ENCODE measurements at places on chromosomes 2 and 18.

GRCh38 chr2:233565685-233566140 lies 869 bp downstream of the USP40 start:
- no peak for DNase-seq

GRCh38 chr2:27013738-27014137 lies 19.0 kb upstream of the TMEM214 start:
- no peak for DNase-seq

DNA sequence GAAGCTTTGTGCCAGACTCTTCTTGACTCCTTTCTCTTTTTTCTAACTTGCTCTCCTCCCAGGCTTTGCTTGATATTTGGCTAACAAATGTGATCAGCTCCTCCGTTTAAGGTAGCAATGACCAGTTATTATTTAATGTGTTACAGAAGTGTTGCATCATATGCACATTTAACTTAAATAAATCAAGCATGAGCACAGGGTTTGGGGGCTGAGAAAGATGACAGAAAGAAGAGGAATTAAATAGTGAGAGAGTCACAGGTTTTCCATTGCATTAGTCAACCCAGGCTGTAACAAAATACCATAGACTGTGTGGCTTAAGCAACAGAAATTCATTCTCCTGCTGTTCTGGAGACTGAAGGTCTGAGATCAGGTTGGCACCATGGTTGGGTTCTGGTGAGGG lies 343.8 kb downstream of the RPRM start:
- DNase-seq = no peak

DNA sequence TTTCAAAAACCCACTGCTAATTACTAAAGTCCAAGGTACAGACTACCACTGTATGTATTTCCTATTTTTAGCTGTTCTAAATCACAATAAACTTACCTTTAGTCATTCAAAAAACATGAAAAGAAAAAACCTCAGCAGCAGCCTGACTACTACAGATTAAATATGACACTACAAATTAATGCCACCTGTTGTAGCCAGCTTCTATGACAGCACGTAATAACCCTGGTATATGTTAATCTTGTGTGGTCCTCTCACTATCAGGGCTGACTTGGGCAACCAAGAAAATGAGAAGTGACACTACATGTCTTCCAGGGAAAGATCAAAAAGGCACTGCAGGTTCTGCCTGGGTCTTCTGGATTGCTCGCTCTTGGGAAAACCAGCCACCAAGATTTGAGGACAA lies 90.6 kb upstream of the FAM124B start:
- no peak for DNase-seq

DNA sequence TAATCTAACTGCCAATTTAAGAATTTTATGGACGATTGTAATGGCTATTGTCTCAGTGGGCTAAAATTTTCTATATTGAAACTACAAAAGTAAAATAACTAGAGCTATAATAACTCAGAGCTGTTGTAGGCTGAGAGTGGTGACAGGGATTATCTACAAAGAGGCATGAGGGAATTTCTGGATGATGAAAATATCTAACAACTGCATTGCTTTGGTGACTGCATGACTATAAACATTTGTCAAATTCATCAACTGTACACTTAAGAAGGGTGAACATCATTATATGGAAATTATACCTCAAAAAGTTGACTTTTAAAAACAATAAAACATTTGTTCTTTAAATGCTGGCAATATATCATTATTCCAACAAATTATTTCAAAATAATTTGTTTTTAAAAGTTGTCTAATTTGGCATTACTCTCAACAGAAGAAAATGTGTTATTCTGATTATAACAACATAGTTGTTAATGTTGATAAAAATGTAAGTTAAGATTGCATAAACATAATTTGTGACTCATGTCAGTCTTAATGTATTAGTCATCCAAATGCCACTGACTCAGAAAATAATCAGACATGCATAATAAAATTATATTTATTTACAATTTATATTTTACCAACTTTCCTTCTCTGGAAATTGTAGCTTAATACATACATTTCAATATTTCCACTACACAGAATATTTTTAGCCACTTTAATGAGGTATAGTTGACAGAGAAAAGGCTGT lies 865.1 kb upstream of the VRK2 start:
- DNase-seq = no peak

GRCh38 chr2:97646977-97647376 lies 1.1 kb downstream of the COX5B start:
- no peak for DNase-seq

GRCh38 chr18:41690332-41691127 lies 264.5 kb upstream of the PIK3C3 start:
- no peak for DNase-seq

GRCh38 chr2:73961823-73962615 lies 22.7 kb upstream of the TET3 start:
- DNase-seq = no peak

GRCh38 chr18:10723496-10723895 lies 197.7 kb downstream of the NAPG start:
- no peak for DNase-seq

DNA sequence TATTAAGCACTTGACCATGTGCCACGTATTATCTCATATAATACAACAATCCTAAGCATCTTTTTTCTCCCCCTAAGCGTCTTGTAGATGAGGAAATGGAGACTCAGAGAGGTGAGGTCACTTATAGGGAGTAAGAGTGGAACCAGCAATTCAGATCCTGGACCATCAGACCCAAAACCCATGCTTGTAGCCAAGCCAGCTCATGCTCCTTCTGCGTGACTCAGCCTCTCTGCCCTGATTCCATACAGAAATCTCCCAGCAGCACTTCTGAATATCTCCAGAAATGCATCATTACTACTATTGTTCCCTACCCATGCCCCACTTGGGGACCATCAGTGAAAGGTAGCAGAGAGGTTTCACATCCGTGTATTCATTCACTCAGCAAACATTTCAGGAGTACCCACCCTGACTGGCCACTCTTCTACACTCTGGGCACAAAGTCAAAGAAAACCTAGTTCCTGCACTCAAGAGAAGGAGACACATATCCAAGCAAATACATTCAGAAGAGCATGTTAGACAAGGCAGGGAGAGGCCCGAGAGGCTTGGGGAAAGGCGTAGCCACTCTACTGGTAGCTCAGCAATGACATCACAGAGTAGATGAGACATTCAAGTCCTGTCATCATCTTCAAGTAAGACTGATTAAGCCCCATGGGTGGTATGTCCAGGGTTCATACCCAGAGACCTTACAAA lies 141.9 kb downstream of the MTCL1 start:
- DNase-seq = no peak

- no peak for DNase-seq
Measured at GRCh38 chr2:139033300-139033699, 253.1 kb upstream of the NXPH2 start.

DNA sequence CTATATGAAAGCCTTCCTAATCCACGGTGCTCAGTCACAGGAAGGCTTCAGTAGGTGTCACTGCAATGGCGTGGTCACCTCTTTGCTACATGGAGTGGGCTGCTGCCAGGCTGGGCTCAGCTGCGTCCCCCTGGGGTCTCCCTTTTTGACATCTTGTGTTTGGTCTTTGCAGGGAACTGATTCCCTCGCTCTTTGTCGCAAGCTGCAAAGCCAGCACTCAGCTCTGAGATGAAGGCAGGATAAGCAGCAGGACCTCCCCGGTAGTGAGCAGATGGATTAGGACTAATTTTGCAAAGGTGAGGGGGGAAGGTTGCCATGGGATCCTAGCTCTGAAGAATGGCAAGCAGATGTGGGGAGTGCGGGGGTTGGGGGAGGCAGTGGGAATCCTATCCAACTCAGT lies 173.9 kb upstream of the ARL4C start:
- no peak for DNase-seq

DNA sequence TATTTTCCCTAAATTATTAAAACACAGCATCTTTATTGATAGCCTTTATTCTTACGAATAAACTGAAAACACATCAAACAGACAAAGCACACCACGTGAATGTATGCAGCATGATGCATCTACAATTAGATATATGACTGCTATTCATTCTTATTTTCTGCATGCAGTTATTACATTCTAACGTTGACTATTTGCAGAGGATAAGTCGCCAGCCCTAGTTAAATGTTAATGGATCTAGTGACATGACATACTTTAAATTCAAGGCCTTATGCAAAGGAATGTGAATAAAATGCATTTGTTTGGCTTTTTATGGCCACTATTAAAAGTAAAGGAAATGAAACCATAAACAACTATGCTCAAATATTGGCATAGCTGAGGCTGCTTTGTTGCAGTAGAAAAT lies 172.4 kb downstream of the MAP2 start:
- no peak for DNase-seq

GRCh38 chr2:207525296-207525695 lies 4.5 kb upstream of the CREB1 start:
- no peak for DNase-seq

DNA sequence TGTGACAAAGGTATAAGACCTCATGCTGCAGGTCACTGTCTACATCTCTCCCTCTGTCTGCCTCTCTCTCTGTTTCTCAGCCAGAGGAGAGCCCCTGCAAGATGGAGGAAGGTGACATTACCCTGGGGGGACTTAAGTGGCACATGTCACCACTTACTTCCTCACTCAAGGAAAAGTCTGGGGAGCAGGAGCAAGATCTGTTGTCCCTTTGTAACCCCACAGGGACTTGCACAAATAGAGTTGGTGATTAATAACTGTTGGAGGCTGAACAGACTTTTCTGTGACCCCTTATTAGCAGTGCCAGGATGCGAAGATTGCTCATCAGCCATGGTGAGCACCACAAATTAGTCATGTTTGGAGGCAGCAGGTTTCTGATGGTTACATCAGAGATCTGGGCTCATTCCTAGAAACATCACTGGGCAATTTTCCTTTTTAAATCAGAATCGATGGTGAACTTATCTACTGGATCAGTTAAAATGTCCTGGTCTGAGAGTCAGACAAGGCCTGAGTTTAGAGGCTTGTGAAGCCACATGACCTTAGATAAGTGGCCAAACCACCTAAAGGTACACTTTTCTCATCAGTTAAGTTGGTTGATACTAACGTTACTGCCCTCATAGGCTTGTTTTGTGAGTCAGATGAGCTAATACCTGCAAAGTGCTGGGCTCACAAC lies 81.2 kb upstream of the LTBP1 start:
- no peak for DNase-seq

DNA sequence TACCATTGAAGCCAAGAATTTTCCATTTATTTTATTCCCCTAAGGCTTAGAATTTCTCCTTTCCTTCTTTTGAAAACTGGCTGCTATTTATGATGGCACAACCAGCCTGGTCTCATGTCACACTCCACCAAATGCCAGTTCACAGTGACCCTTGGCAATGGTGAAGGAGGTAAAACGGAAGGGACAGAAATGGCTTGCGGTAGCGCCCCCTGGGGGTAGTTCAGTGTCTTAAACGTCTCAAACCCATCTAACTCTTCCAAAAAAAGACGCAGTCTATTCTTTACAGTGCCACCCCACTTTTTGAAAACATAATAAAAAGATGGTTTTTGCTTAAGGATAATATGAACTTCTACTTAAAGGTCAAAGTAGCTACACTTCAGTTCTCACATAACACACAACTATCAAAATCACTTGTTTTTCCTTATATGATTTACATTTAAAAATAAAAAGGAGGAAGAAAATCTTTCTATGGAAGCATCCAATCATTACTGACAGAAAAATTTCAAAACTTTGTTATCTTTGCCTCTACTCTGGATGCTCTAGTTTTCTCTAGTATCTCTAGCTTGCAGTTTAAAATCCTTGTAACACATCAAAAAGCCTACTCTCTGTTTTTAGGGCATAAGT lies 28.0 kb downstream of the PNO1 start:
- peak; percentile 25 for DNase-seq

- DNase-seq = no peak
Measured at GRCh38 chr2:180842461-180842860, 137.9 kb upstream of the UBE2E3 start.

GRCh38 chr2:146776596-146776995 lies 1068.2 kb upstream of the ACVR2A start:
- DNase-seq = no peak

DNA sequence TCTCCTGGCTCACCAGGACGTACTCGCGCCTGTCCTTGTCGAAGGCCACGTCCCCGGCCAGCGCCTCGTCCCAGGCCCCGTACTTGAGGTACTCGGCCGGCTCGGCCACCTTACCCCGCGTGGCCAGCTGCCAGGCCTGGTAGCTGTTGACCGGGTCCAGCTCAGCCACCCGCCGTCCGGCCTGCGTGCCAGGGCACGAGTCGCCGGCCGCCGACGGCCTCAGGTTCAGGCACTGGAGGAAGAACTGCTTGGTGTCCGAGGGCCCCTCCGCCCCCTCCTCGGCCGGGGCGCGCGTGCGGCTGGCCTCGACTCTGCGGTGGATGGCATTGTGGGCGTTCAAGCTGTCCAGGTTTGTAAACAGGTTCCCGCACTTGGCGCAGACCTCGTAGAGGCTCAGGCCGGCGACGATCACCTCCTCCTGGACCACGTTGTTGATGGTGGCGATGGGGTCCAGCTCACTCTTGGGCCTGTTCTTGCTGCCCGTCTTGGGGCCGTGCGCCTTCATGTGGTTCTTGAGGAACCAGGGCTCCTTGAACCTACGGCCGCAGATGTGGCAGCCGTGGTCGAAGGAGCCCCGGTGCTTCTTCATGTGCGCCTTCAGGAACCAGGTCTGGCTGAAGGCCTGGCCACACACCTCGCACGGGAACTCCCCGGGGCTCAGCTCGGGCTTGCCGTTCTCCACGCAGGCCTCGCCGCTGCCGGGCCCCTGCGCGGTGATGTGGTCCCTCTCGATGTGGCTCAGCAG lies 53.2 kb downstream of the ZNF516 start:
- DNase-seq = no peak

DNA sequence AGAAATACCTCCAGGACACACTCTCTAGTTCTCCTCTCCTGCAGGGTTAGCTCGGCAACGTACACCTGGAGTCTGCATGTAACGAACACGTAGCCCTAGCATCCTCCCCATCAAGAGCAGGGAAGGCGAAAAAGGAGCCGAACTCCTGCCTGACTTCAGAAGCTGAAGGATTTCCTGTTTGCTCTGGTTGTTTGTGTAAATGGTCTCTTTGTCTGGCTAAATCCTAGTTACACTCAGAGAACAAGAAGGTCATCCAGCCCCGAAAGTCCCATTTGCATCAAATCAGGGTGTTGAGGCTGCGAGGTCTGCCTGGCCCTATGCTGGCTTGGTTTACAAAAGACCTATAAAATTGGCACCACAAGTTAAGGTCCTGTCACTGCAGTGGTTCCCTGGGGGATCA lies 66.4 kb upstream of the POMC start:
- peak; percentile 39 for DNase-seq

GRCh38 chr2:205435970-205436369 lies 246.3 kb upstream of the NRP2 start:
- no peak for DNase-seq

- DNase-seq = peak; percentile 41
Measured at GRCh38 chr2:199659207-199659606, 191.8 kb downstream of the FTCDNL1 start.

DNA sequence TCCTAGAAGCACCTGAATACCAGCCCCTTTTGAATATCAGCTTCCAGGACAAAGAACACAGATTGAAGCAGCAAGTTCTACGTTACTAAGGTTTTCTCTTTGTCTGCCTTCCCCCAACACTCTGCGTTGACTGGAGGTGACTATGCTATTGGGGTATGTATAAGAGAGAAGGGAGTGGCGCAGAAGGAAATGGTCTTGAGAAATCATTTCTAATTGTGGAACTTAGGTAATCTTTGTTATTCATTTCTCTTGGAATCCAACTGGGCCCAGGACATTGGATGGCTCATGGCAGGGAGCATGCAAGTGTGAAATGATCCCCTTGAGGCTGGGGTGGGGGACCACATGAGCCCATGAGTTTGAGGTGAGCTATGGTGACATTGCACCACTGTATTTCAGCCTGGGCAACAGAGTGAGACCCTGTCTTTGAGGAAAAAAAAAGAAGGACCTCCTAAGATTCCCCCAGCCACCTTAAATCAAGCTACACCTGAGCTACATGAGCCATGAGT lies 29.7 kb downstream of the XDH start:
- DNase-seq = no peak

GRCh38 chr2:169741-170140 lies 94.1 kb downstream of the SH3YL1 start:
- peak; percentile 21 for DNase-seq

All from NCI-H345 (cell line).